ENCODE measurements at places on chromosomes 7 and 10.

DNA sequence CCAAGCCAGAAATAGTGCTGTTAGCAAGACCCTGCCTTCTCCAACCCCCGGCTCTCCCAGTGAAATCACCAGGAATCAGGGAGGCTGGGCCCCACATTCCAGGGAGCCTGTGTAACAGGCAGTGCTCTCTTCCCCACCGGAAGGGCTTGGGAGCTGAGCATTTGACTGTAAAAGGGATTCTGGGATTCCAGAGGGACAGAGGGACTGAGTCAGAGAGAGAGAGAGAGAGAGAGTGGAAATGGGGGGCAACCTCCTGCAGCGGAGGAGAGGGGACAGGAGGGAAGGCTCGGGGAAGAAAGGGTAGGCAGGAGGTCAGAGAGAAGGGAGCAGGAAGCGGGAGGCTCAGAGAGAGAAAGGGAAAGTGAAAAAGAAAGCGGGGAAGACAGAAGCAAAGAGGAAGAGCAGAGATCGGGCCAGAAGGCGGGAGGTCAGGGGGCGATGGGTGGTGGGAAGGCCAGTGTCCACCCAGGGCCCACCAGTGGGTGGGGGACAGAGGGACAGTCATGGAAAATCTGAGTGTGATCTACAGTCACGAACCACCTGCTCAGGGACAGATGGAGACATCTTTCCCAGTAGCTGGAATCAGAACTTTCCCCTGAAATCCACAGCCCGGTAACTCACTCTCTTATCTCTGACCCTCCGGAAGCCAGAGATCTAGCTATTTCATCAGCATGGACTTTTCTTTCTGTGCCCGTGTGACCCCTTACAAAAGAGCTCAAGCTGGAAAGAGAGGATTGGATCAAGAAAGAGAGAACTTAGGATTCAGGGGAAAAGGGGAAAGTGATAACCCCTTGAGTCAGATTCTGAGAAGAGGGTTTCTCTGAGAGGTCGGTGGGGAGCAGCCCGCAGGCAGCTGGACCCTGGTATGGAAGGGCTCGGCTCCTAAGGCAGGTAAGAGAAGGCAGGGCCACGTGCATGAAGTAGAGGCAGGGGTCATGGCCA lies 4.6 kb upstream of the SERPINE1 start:
- DNase-seq: no peak

DNA sequence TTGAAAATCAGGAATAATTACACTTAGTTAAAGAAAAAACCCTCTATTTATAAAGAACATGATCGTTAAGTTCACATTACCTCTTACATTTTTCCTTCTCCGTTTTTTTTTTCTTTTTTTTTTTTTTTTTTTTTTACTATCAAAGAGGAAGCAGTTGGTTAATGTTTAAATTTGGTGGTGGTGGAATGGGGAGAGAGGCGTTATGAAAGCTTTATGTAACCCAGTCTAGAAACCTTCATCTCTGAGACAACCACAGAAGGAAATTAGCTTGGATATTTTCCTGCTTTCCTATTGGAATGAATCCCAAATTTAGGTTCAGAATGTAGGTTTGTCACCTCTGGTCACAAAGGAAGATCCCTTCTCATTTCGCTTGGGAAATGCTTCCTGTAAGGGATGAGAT lies 31.5 kb upstream of the LHFPL3 start:
- no peak for DNase-seq

- no peak for DNase-seq
Measured at GRCh38 chr7:83697804-83698530, 49.0 kb upstream of the SEMA3E start.

- no peak for DNase-seq
Measured at GRCh38 chr7:71615017-71615416, 483.1 kb downstream of the GALNT17 start.

DNA sequence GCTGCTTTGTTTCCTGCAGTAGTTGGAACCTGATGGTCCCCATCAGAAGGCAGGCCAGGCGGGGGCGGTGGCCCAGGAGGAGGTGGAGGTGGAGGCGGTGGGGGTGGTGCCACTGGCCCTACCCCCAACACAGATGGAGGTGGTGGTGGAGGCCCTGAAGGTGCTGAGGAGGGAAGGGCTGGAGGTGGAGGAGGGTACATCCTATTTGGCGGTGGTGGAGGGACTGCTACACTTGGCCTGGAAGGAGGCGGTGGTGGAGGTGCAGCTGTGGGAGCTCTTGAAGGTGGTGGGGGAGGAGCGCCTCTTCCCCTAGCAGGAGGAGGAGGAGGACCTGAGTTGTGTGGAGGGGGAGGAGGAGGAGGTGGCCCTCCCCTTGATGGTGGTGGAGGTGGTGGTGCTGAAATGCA lies 36.8 kb downstream of the LMOD2 start:
- no peak for DNase-seq

DNA sequence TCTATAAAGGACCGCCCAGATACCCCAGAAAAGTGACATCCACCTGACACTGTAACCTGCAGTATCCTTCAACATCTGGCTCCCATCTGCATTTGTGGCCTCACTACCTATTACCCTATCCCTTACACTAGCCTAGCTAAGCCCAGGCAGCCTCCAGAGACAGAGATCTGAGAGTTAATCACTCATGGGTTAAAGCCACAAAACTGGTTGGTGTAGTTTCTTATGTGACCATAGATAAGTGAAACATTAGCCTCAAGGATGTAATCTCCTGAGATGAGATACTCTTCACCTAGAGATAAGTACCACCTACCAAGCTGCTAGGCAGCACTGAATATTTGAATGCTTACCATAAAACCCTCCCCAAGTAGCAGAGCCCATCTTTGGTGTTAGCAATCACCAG lies 35.4 kb downstream of the CTTNBP2 start:
- no peak for DNase-seq

DNA sequence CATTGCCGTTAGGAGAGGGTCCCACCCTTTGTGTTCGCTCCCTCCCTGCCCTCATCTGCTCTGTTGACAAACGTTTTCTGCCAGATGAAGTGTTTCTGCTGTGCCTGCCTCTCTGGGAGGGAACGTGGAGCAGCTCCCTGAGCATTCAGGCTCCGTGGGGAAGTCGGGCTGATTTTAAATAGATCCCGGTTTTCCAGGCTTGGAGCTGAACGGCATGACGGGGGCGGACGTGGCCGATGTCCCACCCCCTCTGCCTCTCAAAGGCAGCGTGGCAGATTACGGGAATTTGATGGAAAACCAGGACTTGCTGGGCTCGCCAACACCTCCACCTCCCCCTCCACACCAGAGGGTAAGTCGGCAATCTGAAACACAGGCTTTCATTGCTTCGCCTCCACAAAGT lies 101.9 kb upstream of the NPS start:
- no peak for DNase-seq
